ENCODE measurements at places on chromosomes 3 and 15. TPM values are rescaled to one million over a fixed set of nuclear protein-coding genes. Genes with fewer than 3 reads are reported as not detected.

DNA sequence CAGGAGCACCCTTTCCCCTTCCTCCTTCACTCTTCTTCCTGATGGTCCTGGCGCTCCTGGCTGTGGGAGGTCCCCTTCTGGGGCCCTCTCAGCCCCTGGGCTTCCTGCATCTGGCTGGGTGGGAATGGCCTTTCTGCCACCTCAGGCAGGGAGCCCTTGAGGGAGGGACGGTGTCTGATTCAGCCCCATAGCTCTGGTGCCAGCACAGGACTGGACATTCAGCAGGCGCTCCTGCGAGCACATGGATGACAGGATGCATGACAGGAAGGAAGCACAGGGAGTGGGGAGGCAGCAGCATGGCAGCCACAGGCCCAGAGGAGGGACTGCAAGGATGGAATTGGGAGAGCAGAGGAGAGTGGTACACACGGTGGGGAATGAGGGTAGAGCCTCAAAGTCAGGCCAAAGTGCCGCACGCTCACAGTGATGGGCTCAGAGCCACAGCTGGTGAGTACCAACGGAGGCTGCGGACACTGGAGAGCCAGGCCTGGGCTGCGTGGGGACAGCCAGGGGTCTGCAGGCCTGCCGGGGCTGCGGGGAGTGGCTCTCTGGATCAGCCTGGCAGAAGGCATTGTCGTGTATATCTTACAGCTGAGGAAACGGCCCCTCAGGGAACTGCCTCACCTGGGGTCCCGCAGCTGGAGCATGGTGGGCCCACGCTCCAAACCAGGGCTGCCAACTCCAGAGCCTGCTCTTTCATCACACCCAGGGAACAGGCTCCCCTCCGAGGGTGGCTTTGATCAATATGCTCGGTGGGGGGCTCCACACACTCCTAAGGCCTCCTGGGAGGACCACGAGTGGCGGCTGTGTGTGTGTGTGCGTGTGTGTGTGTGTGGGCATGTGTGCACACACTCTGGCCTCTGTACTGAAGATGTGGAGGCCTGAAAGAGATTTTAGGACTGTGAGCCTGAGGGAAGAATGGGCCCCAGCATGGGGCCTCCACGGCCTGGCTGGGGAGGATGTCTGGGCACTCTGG is 51.4 kb upstream of the CTSH start:
- no peak for DNase-seq

DNA sequence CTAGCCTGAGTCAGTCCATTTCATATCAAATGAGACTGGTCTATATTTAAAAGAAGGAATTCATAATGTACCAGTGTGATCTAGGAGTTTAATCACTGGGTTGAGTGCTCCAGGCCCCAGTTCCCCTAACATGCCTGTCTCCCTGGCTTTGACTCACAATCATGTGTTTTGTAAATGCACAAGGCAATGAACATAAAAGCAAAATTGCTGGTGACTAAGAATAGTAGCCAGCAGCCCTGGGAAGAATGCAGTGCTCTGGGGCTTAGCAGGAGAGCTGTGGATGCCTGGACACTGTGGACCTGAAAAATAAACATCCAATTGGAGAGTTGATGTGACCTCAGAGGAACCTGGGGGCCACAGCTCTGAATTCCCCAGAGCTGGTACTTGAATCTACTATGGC is 50.3 kb downstream of the SYNPR start:
- DNase-seq: peak; percentile 58

DNA sequence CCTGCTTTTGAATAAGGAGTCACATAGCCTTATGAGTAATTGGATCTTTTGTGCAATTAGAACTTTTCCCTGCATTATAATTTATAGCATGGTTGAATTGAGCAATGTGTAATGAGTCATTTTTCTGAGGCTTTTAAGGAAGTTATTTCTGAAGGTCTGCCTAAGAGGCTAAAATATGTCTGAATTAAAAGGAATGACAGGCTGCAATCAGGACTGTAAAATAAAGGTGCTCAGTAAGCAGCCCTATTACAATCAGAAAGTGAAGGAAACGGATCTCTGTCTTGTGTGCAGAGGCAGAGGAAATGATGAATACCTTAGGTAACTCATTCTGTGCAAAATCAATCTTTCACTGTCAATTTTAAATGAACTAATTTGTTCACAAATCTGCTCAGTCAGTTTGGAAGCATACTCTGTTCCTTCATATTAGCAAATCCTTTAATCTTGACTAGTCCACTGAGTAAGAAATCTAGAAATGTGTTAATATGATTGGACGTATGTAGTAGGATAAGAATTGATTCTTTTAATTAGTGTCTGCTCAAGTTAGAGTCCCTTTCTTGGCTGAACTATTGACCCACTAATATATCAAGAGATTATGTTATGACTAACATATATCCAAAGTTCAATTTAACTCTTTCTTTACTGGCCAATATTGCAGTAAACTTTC is 290.1 kb downstream of the ZIC1 start:
- no peak for DNase-seq

The ALS2CL gene
- 55.8 TPM for total RNA-seq

The STAG1 gene
- 51.4 TPM for total RNA-seq

GRCh38 chr15:58486062-58486461 is 54.3 kb downstream of the LIPC start:
- no peak for DNase-seq

The STRIT1 gene
- total RNA-seq: not detected

DNA sequence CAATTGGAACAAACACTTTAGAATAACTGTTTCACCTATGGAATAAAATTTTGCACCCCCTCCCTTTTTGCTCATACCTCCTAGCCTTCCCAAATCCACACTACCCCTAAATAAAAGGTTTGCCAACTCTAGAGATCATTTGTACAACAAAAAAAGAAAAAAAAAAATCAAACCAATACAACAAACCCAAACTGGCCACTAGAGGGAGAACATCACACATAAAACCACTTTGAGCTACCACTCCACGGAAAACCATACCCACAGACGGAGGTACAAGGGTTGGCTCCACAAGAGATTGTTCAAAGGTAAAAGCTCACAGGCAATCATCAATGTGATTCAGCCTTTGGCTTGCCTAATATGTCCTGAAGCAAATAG is 47.6 kb downstream of the SETMAR start:
- peak; percentile 53 for DNase-seq

GRCh38 chr3:184429786-184430185 is 49.9 kb downstream of the CHRD start:
- no peak for DNase-seq

DNA sequence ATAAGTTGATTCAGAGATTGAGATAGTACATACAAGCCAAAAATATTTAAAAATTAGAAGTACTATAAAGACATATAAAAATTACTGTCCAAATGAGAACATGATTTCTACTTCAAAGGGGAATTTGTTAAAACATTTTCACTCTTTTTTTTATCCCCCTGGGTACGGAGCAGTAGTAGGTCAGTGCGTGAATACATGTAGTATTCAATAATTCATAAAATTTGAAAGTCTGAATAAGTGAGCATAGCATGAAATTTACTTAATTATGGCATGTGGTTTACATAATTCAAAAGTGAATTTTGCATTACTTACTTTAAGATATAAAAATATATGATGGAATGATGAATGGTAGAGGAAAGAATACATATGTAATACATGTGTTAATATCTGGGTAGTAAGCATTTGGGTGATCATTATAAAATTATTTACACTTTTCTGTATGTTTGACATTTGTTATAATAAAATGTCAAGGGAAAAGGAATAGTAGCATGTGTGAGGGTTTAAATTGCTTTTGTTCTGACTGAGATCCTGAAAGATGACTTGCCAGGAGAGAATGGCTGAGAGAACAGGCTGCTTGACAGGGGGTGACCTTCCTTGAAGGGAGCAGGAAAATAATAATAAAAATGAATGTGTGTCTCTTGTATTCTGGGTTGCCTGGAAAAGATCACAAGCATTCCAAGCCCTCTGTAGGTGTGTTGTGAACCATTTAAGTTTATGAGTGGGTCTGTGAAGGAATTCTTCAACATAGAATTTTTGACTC is 1178.8 kb downstream of the ZPLD1 start:
- DNase-seq: no peak

The IQCF5 gene
- not detected for total RNA-seq

DNA sequence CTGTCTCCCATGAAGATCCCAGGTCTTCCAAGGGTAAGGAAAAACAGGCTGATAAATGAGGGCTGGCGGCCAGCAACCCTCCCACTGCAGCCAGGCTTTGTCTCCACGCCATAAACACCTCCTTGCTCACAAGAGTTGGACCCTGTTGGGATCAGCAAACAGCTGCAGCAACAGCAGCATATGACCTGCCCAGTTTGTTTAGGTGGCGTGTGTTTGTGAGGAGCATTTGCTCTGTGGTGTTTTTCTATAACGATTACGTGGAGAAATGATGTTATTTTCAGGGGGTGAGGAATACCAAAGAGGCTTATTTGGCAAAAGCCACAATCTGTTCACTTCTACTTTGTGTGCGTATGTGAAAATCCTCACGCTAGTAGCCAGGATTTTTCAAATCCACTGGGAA is 58.5 kb downstream of the RFTN1 start:
- no peak for DNase-seq

The CLDN16 gene
- 0.38 TPM for total RNA-seq

The SLC22A13 gene
- total RNA-seq: 0.56 TPM

DNA sequence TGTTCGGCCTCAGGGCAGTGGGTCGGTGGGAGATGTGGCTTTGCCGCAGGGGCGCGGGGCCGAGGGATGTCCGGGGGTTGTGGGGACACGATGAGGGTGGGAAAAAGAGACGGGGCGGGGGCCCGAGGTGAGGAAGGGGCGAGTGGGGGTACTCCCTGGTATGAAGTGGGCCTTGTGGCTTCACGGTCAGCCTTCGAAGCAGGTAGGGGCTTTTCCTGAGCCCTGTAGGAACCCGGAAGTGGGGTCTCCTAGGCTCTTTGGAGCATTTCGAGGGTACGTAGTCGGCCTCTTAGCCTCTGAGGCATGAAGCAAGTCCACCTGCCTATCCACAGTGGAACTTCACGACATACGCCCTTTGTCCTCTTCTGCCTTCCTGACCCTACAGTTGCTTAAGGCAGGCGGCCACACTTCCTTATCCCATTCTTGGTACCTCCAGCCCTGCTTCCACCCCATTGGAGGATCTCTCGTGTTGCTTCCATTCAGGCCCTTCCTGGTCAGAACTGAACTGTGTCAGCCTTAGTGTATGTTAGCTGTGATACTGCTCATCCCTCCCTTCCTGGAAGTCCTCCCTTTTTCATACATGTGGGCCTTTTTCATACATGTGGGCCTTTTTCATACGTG is 389 bp downstream of the ARPC4 start:
- no peak for DNase-seq

The UBAP1L gene
- 8.1 TPM for total RNA-seq

DNA sequence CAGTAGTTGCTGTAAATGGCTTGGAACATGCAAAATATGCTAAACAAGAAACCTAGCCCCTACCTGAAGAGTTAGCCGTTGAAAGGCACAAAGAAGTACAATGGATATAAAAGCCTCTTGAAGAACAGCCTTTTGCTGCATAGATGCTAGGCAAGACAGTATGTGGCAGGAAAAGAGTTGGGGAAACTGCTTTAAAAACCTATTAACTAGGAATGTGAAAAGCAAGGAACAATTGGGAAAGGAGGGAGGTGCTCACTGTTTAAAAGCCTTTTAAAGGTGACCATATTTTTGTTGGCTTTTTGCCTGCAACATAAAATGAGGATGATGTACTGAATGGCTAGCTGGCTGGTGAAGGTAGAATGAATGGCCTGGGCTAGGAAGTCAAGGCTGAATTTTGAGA is 24.5 kb upstream of the SOX2 start:
- DNase-seq: no peak

- DNase-seq: no peak
Observed at GRCh38 chr3:101117980-101118379, 124.8 kb upstream of the ABI3BP start.

DNA sequence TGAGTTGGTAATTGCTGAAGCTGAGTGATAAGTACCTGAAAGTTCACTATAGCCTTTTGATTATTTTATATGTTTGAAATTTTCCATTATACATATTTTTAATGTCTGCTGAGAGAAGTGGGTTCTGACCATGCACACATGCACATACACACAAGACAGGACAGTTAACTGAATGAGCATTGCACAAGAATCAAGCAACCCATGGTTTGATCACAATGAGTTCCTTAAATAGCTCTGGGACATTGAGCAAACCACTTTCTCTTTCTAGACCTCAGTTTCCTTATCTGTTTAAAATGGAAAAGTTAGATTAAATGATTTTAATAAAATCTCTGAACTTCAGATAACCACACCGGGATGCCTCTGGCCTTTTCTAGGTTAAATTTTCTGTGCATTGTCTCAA is 26.7 kb downstream of the SNTN start:
- no peak for DNase-seq

Measured in thyroid gland (tissue), 4 donors.